Activated B cell treated with CpG ODN at 0.5 μM for 24 hours (primary cell): ENCODE measurements at places on chromosomes 6 and 20.

DNA sequence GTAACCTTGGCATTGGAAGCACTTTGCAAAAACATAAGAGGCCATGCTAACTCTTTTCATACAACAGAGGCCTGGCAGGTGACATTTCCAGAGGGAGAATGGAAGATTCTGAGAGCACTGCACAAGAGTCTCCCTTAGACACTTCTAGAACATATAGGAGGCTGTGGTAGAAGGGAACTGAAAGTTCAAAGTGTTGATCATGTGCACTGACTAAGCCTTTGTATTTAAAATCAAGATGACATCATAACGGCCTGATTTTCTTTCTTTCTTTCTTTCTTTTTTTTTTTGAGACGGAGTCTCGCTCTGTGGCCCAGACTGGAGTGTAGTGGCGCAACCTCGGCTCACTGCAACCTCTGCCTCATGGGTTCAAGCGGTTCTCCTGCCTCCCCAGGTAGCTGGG lies 26.8 kb upstream of the DNAAF9 start:
- peaks cover 3% of the 10 kb centered on the region for H3K27me3 ChIP-seq
- H3K4me1 ChIP-seq: peaks cover 14% of the 10 kb centered on the region
- H3K36me3 ChIP-seq: no peaks in the 10 kb centered on the region
- no peak overlapping the region for H3K4me3 ChIP-seq

- H3K4me3 ChIP-seq: no peak overlapping the region
- no peak overlapping the region for H3K27ac ChIP-seq
- no peaks in the 10 kb centered on the region for H3K36me3 ChIP-seq
- DNase-seq: no peak
- H3K4me1 ChIP-seq: no peaks in the 10 kb centered on the region
- no peaks in the 10 kb centered on the region for H3K27me3 ChIP-seq
Observed at GRCh38 chr6:140385679-140386078, 1011.2 kb upstream of the CITED2 start.

DNA sequence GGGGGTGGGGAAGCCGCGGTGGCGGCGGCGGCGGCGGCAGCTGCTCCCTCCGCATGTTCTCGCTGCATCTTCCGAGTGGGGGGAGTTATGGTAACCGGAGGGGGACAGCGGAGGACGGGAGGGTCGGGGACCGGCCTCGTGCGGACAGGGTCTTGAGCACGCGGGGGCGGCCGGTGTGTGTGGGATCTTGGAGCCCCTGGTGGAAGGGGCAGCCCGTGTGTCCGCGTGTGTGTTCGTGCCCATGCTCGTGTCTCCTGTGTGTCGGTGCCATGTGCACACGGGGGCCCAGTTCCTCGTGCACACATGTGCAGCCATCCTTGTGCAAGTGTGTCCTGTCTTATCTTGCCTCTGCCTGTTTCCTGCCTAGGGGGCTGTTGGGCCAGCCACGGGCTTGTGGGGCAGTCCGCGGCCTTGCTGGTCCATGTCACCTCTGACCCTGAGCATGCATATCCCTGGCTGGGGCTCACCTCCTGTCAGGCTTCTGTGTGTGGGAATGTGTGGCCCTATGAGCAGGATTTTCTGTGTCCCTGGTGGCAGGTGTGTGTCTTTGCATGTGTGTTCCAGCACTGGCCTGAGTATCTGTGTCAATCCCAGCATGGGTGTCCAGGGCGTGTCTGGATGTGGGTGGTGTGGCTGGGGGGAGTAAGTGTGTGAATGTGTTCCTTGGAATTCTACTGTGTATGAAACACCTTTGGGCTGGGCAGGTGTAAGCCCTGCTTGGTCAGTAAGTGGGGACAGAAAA lies 8.5 kb downstream of the SYNGAP1 start:
- peak overlapping the region; percentile 87 for H3K4me3 ChIP-seq
- H3K4me1 ChIP-seq: peaks cover 91% of the 10 kb centered on the region
- DNase-seq: peak; percentile 41
- no peaks in the 10 kb centered on the region for H3K36me3 ChIP-seq
- no peaks in the 10 kb centered on the region for H3K27me3 ChIP-seq
- H3K27ac ChIP-seq: peak overlapping the region; percentile 87

- no peak overlapping the region for H3K27ac ChIP-seq
- H3K36me3 ChIP-seq: no peaks in the 10 kb centered on the region
- H3K4me3 ChIP-seq: no peak overlapping the region
- DNase-seq: no peak
- no peaks in the 10 kb centered on the region for H3K4me1 ChIP-seq
Observed at GRCh38 chr6:152669895-152670294, 27.8 kb upstream of the MYCT1 start.

GRCh38 chr6:70412252-70413113 lies 825 bp upstream of the FAM135A start:
- H3K27me3 ChIP-seq: peaks cover 2% of the 10 kb centered on the region
- H3K4me1 ChIP-seq: peaks cover 23% of the 10 kb centered on the region
- DNase-seq: no peak
- H3K36me3 ChIP-seq: peaks cover 10% of the 10 kb centered on the region

DNA sequence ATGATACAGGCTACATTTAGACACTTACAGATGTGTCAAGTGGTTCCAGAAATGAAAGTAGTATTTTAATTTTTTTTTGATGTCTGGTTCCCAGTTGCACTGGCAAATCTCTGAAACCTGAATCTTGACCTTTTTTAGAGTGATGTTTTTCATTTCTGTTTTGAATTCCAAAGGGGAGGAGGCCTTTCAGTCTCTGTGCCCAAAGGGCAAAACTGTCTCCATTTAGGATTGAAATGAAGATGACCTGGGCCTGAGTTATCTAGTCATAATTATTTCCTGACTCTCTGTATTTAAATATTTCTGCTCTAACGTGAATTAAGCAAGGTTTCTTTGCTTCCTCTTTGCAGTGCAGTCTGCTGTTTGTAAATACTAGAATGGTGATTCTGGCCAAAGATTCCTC lies 252.9 kb upstream of the ZFP64 start:
- H3K36me3 ChIP-seq: no peaks in the 10 kb centered on the region
- H3K4me1 ChIP-seq: no peaks in the 10 kb centered on the region
- H3K27ac ChIP-seq: no peak overlapping the region
- peaks cover 7% of the 10 kb centered on the region for H3K27me3 ChIP-seq
- no peak overlapping the region for H3K4me3 ChIP-seq

- DNase-seq: no peak
- no peak overlapping the region for H3K27ac ChIP-seq
- H3K4me3 ChIP-seq: no peak overlapping the region
- H3K27me3 ChIP-seq: peaks cover under 1% of the 10 kb centered on the region
- H3K36me3 ChIP-seq: no peaks in the 10 kb centered on the region
Observed at GRCh38 chr6:107121964-107122495, 6.7 kb upstream of the BEND3 start.
